ENCODE measurements at places on chromosomes 7 and 10.

DNA sequence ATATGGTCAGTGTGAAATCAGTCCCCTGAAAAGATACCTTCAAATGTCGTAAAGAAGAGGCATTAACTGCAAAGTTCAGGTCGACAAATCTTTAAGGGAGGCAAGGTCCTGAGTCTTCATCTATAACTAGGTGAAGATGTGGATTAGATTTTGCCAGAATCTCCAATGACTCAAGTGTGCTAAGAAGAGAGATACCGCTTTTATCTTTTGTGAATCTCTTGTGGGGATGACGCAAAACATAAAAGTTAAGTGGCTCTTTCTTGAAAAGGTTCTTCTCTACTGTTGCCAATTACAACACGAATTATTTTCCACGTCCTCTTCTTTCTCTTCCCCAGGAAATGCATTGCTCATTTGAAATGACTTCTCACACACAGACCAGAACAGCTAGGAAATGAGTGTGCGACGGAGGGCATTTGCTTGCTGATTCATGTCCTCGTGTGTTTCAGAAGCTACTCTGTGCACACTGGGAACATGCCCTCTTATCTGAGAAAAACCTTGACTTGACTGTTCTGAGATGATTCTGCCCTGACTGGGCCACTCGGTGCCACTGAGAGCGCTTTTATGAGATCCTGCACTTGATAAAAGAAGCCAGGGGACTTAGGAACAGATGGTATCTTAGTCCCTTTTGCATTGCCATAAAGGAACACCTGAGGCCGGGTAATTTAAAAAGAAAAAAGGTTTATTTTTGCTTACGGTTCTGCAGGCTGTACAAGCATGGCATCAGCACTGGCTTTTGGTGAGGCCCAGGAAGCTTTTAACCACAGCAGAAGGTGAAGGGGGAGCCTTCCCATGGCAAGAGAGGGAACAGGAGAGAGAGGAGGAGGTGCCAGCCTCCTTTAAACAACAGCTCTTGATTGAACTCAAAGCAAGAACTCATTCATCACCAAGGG is 169.5 kb upstream of the PFKP start:
- no peak for DNase-seq

GRCh38 chr10:101237081-101237981 is 8.1 kb upstream of the LBX1 start:
- no peak for DNase-seq

DNA sequence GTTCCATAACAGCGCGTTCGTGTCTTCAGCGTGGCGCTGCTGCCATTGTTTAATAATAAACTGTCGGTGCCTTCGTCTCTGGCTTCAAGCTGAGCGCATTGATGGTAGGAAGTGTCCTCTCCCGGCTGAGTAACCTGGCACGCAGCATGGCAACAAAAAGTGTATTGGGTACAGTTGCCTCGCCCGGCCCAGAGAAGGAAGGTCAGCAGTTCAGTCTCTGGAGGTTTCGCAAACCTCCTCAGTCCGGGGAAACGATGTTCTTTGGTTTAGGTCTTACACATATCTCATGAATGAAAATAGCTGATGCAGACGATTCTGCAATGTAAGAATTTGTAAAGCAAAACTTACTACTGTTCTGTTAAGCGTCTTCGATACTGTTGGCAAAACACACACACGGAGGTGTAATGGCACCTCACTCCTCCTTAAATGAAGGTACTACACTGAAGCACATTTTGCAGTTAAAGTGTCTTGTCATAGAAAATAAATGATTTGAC is 739 bp upstream of the CCDC186 start:
- DNase-seq: peak; percentile 70

- DNase-seq: no peak
Measured at GRCh38 chr10:69956741-69957230, 95.9 kb upstream of the MACROH2A2 start.

GRCh38 chr10:27635290-27635689 is 110.3 kb downstream of the MKX start:
- no peak for DNase-seq

Measured in CD4-positive, alpha-beta T cell treated with Interferon alpha-2 for 1 hour (primary cell).